ENCODE measurements at places on chromosomes 6 and 20.

GRCh38 chr20:49808753-49809152, 3.9 kb upstream of the SLC9A8 start:
- no peak for DNase-seq

DNA sequence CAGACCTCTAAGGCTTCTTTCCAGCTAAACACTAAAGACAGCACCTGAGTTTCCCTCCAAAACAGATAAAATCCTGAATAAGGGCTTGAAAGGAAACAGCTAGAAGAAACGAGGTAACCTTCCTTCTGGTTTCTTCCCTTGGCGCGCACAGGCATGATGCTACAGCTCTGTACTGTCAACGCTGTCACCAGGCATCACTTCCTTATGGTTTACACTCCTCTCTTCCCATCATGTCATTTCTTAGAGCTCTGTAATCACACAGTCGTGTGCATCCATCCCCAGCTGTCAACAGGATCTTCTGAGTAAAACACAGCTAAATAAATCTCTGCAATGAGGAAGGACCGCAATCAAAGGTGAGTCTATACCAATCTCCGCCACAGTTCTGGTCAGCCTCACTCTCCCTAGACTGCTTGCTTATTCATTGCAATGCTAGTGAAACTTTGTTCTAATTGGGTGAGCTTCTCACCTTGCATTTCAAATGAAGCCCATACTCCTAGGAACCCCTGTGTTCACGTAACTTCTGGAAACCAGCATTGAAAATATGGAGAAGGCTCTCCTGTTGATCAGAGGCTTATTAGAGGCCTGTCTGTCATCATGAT, 162.6 kb upstream of the DTNBP1 start:
- no peak for DNase-seq

GRCh38 chr20:38291966-38292365, 12.0 kb upstream of the BPI start:
- DNase-seq = no peak

DNA sequence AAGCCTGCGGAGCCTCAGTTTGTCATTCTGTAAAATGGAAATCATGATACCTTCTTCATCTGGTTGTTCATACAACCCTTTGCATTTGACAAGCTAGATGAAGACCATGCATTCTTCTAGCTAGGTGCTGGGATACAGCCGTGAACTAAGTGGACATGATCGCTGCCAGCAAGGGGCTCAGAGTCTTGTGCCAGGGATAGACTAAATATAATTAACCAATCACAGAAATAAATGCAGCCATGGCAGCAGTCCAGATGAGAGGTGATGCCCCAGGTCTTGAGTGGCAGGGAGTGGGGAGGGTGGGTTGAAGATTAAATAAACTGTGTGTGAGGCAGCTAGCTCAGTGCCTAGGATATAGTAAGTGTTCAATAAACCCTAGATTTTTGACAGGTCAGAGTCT, 19.3 kb downstream of the JPH2 start:
- no peak for DNase-seq

DNA sequence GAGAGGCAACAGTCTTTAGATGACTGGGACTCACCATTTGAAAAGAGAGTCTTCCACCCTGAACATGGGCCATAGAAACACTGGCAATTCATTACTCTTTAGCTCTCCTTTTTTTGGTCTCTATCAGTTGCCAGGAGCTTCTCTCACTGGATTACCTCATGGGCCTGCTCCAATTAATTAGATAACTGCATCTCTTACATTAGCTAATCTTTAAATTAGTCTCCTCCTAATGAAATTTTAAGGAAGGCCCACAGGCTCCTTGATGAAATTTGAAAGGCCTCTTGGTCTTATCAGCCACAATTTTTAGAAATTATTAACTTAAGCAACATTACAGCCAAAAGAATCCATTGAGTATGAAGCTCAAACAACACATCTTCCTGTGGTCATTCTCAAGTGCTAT, 184.4 kb downstream of the UNC5CL start:
- DNase-seq = no peak

GRCh38 chr6:136774228-136775041, 17.8 kb downstream of the MAP3K5 start:
- DNase-seq = no peak

DNA sequence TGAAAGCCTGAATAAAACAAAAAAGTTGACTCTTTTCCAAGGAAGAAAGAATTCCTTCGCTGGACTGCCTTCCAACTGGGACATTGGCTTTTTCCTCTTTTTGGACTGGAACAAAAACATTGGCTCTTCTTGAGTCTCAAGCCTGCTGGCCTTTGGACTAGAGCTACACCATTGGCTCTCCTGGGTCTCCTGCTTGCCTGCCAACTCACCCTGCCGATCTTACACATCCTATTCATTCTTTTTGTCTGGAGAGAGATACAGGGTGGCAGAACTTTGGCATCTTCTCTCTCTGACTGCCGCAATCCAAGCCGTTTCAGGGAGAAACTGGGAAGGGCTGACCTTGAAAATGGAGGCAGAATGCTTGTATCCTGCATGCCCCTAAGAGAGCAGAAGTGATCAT, 20.2 kb downstream of the DDO start:
- DNase-seq = no peak

DNA sequence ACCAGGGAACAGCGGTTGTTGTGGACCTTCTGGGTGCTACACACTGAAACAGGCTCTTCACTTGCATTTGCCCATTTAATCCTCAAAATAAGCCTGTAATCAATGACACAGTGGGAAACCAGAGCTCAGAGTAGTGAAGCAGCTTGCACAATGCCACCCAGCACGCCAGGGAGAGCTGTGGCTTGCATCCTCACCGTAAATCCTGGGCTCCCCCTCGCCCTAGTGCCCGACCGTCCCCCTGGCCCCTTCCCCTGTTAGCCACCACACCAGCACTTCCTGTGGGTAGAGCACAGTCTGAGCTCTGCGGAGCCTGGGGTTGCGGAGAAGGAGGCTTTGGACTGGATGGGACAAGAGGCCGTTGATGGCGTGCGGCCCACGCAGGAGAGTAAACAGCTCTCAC, 14.5 kb downstream of the VSTM2L start:
- no peak for DNase-seq

DNA sequence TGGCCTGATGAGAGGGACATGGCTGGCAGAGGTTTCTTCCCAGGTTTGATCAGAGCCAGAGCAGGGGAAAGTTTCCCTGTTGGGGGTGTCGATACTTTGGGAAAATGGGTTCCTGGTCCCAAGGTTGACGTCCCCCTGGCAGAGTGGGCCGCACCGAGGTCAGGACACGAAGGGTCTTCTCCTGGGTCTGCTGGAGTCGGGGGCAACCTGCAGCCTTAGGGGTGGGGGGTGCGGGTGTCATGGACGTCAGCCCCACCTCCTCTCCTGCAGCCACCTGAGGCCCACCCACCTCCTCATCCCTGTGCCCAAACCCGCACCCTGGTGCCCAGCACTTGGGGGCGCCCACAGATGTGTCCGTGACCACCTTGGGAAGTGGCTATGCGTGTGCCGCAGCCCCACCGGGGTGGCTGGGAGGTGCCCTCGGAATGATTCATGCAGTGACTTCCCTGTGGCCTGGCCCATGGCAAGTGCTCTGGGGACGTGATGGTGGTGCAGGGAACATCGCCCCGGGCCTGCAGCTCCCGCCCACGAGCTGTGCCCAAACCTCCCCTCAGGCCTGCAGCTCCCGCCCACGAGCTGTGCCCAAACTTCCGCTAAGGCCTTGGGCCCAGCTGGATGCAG, 64.9 kb downstream of the YTHDF1 start:
- DNase-seq = no peak

- DNase-seq = no peak
These were observed 227.2 kb downstream of the QKI start for GRCh38 chr6:163641706-163642105.

GRCh38 chr20:419556-420165, 11.6 kb downstream of the RBCK1 start:
- DNase-seq = peak; percentile 97

DNA sequence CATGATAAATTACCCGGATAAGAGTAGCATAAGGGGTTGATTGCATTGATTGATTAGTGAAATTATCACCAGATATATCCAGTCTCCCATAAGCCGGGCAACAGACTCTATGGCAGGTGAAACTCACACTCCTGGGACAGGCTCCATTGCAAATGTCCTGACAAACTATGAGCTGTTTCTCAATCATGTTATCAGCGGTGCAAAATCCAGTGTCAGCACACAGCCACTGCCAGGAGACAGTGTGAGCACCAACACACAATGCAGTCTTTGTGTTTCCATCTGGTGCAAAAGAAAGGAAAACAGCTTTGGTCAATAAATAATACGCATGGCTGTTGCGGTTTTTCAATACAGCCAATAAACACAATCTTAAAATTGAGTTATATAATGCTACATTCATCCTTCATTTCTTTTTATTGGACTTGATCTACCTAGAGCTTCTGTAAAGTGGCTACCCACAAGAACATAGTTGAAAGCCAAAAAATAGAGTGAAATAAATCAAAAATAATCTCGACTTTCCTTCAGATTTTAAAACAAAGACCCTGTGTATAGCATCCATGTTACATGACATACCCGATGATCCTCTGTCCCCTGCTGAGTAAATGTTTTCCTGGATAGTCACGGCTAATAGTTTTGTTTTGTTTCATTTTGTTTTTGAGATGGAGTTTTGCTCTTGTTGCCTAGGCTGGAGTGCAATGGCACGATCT, 64.3 kb upstream of the AFDN start:
- DNase-seq = no peak

- no peak for DNase-seq
These were observed 14.6 kb upstream of the TXLNB start for GRCh38 chr6:139306291-139306981.

- DNase-seq = no peak
These were observed 98.6 kb upstream of the RSPO3 start for GRCh38 chr6:127019828-127020227.

- DNase-seq = no peak
These were observed 110.1 kb downstream of the KIF13A start for GRCh38 chr6:17877196-17877894.

DNA sequence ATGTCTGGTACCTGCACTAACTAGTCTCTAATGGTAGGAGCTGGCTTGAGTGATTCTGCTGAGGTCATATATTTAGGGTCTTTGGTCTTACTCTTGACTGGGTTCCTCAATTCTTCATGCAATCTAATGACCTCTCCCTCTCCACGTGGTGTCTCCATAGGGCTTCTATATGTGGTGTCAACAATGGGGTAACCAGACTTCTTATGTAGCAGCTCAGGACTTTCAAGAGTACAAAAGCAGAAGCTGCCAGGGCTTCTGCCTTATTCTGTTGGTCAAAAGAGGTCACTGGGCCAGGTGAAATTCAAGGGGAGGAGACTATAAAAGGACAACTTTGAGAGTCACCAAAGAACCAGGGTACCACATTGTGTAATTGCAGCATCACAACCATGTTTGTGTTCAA, 54.3 kb downstream of the NUS1 start:
- DNase-seq = no peak

GRCh38 chr6:138287144-138287955, 69.1 kb upstream of the PBOV1 start:
- DNase-seq = peak; percentile 81

- peak; percentile 13 for DNase-seq
These were observed 644.2 kb upstream of the GJE1 start for GRCh38 chr6:141488488-141488887.

DNA sequence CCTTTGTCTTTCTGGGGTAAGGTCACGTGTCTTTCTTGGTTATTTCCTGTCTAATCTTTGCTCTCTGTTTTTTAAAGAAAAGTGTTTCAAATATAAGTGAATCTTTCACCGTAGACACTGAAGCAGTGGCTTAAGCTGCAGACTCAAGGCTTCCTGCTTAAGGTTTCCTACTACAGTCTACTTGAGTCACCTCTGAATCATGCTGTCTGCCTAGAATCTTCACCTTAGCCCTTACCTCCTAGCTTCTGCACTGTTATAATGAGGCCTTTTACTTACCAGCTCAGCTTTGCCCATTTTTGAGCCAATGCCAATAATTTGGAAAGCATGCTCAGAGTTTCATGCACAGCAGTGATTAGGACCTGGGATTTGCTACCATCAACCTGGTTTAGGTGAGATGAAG, 30.6 kb downstream of the ADGRF4 start:
- no peak for DNase-seq

GRCh38 chr6:14730654-14731053, 515.2 kb upstream of the JARID2 start:
- DNase-seq = no peak

- DNase-seq = peak; percentile 28
These were observed 11.3 kb downstream of the NFATC2 start for GRCh38 chr20:51531141-51531710.

GRCh38 chr6:108795122-108795521, 53.1 kb upstream of the ARMC2 start:
- DNase-seq = no peak

DNA sequence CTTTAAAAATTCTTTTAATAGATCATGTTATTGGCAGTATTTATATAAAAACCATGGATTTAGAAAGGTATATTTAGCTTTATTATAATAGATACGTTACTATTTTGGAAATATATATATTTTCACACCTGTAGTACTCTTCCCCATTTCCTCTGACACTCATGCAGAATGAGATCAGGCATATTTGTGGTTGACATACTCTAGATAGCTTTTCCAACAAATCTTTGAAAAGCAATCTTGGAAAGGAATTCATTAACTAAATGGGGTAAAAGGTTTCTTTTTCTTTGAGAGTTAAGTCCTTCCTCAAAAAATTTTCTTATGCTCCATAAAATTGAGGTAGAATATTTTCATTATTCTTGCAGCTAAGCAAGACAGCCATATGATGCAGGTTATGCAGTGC, 14.5 kb downstream of the ASF1A start:
- no peak for DNase-seq

GRCh38 chr6:145214570-145214969, 520.8 kb downstream of the EPM2A start:
- peak; percentile 67 for DNase-seq

- no peak for DNase-seq
These were observed 63.0 kb downstream of the ITCH start for GRCh38 chr20:34426026-34426425.

- no peak for DNase-seq
These were observed 337.2 kb downstream of the SMOC2 start for GRCh38 chr6:168778201-168778600.

DNA sequence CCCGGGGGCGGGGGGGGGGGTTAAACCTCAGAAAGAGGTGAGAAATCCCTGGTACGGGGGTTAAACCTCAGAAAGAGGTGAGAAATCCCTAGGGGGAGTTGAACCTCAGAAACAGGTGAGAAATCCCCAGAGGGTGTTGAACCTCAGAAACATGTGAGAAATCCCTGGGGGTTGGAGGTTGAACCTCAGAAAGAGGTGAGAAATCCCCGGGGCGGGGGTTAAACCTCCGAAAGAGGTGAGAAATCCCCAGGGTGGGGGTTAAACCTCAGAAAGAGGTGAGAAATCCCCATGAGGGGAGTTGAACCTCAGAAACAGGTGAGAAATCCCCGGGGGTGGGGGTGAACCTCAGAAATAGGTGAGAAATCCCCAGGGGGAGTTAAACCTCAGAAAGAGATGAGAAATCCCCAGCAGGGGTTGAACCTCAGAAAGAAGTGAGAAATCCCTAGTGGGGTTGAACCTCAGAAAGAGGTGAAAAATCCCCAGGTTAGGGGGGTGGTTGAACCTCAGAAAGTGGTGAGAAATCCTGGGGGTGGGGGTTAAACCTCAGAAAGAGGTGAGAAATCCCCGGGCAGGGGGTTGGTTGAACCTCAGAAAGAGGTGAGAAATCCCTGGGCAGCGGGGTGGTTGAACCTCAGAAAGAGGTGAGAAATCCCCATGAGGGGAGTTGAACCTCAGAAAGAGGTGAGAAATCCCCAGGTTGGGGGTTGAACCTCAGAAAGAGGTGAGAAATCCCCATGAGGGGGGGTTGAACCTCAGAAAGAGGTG, 87.4 kb downstream of the PLG start:
- DNase-seq = no peak
